ENCODE measurements at places on chromosomes 6 and 20.

DNA sequence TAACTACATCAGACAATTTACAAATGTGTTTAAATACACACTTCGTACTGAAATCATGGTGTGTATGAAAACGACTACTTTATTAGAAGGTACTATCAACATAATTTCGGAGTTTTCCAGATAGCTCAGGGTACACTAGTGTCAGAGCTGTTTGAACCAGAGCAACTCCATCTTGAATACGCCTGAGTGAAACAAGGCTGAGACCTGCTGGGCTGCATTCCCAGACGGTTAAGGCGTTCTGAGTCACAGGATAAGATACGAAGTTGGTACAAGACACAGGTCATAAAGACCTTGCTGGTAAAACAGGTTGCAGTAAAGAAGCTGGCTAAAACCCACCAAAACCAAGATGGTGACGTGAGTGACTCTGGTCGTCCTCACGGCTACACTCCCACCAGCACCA lies 167.6 kb downstream of the THBS2 start:
- no peak for DNase-seq

DNA sequence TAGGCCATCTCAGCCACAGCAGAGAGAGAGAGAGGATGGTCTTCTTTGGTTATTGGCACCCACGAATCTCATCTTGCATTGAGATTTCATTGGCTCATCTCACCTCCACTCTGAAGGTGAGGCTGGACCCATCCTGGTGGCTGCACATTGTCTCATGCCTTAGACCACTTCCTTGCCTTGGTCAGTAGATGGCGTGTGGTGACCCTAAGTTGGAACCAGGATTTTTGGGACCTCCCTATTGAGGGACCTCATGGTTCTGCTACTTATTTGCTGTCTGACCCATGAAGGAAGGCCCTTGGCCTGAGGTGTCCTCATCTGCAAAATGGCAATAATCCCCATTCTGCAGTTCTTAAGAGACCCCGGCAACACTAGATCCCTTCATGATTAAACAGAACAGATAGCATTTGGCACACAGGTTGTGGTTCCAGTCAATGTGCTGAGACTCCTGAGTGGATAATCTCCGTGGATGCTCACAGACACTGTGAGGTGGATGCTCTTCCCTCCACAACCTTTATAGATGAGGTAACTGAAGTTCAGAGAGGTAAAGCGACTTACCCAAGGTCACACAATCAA lies 21.5 kb upstream of the AAR2 start:
- no peak for DNase-seq

DNA sequence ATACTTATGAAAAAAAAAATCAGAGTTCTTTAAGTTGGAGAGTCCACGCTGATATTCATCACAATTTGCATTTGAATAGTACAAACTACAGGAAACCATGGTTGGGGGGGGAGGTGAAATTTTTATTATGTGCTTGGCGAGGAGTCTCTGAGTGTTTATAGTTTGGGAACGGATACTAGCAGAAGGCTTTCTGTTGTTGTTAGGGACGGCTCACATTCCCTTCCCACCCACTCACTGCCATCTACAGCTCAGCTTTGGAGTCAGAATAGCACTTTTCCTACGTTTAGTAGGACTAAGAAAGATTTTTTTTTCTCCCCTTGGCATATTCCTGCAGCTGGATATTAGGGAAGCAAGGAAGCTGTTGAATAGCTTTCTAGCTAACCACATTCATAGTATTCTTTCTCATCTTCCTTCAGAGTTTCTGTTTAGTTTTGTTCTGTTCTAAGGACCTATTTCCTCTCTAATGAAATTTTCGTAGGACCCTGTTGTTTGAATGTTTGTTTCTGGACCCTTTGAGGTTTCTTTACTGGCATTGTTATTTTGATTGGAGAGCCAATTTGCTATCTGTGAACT lies 235.1 kb upstream of the ZNF217 start:
- no peak for DNase-seq

GRCh38 chr6:73655341-73655917 lies 1.6 kb upstream of the SLC17A5 start:
- no peak for DNase-seq

DNA sequence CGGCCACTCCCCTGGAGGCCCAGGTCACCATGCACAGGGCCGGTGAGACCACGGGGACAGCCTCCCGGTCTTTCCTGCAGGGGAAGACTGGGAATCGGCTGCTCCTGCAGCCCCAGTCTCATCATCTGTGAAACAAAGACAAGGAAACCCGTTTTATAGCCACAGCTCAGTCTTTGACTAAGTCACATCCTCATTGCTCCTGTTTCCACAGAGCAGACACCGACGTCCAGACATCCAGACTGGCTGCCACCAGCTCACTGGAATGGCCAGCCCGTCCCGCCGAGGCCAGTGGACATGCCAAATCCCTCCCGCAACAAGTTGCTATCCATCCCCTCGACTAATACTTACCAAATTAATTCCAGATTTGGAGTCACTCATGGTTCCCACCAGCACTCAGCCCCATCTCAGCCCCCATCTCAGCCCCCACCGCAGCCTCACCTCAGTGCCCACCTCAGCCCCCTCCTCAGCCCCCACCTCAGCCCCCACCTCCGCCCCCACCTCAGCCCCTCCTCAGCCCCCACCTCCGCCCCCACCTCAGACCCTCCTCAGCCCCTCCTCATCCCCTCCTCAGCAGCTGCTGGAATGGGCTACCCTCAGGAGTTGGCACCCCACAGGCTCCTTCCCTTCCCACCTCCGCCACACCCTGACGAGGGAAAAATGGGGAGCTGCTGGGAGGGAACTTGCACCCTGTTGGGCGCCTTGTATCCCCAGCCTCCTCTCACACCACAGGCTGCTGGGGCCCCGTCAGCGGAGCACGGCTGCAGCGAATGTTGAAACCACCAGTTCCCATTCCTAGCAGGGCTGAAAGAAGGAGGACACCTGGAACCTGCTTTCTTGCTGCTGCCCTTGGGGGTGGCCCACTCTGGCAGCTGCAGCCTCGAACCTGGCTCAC lies 48.7 kb downstream of the YTHDF1 start:
- no peak for DNase-seq

DNA sequence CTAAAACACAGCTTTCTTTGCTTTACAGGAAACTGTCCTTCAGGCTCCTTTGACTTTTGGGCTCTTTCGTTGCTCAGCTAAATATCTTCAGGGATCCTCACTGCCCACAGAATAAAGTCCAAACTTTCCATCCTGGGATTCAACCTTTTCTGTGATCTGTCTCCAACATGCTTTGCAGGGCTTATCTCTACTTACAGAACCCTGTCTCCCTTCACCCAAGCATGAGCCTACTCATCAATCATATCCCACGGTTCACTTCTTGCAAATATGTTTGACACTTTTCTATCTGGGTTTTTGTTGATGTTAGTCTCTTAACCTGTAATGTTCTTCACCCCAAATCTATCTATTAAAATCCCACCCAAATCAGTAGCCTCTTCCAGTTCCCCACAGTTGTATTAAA lies 327.3 kb upstream of the RNF24 start:
- DNase-seq = no peak

- DNase-seq = no peak
These were observed 125.3 kb upstream of the AKIRIN2 start for GRCh38 chr6:87827346-87827745.

DNA sequence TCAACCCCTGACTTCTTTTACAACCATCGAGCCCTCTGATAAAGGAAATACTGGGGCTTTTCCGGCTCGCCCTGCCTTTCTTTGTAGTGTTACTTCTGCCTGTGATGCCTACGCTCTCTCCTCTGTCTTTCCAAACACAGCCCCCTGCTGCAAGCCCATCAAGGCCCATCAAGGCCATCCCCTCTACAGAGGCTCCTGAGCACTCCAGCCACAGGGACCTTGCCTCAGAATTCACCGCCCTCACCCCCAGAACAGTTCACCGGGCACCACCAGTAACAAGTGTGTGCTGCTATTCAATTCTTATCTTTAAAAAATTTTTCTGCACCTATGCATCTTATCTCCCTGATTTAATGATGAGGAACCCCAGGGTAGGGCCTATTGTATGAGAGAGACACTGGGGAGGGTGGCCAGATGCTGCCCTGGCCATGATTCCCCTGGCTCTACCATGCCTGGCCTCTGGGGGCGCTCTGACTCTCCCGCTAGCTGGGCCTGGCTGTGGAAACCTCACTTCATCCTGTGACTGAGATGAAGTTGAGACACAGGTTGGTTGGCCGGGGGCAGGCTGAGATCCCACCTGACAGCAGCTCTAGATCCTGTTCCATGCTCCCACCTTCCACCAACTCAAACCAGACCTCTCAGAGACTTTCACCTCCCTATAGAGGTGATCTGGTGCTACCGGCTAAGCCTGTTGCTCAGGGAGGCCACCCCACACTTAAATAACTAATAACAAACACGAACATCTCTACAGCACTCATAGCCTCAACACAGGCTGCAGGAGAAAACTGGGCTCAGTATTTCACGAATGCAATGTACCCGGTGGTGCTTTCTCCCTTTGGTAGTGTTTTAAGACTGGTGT lies 19.2 kb upstream of the GLP1R start:
- DNase-seq = peak; percentile 33

GRCh38 chr6:163296835-163297519 lies 117.5 kb upstream of the QKI start:
- DNase-seq = no peak

All from stimulated activated CD8-positive, alpha-beta memory T cell treated with anti-CD3 and anti-CD28 coated beads, Interleukin-4, amount 100 ng/mL, for 24 hours (primary cell).